NCI-H2081 treated with DMSO at 0.1 percent for 48 hours (cell line): ENCODE measurements at places on chromosomes 7 and 10.
A peak's percentile ranks its signal among the peaks of the same experiment; 100 is the strongest.

DNA sequence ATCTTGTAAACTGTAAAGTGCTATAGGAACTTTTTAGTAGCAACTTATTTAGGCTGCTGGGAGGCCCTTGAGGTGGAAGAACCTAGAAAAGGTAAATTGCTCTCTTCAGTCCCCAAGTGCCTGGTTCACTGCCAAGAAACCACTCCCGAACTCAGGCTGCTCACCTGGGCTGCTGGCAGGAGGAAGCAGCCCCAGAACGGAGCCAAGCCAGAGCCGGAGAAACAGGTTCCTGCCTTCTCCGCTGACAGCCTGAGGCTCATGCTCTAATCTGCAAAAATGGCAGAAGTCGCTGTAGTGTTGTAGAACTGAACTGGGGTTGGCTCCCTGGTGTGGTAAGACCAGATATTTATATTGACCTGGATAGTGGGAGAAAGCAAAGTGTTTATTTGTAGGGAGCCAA lies 136.0 kb downstream of the CUL2 start:
- no peak for DNase-seq

DNA sequence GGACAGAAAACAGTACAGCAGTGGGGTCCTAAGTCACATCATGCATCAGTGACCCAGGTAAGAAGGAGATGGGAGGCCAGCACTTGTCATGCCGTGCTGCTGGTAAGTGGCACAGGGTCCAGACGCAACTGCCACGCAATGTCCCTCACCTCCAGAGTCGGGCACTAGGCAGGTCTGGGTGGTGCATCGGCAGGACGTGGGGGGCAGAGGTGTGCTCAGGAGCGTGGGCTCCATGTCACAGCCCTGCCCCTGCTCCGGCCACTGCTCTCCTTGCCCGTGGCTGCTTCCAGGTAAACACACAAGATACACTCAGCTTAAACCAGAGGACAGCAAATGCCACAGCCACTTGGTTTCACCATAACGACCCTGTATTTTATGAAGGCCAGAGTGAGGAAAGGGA lies 47.3 kb downstream of the COBL start:
- DNase-seq = no peak

DNA sequence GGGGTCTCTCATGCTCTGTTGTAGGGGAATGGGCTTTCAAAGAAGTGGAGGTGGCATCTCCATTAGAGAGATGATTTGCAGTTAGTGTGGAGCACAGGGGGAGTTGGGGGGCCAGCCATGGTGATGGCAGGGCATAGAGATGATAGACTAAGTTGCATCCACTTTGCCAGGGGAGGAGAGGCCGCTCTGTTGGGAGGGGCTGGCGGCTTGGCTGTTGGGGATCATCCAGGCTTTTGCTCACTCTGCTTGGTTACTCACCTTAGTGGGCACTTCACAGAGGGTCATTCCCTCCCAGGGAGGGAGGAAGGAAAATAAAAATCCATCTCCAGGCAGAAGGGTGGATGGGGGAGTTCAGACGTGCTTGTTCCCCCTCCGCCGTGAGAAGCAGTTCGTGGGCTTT lies 31.4 kb upstream of the CDH23 start:
- DNase-seq = no peak

DNA sequence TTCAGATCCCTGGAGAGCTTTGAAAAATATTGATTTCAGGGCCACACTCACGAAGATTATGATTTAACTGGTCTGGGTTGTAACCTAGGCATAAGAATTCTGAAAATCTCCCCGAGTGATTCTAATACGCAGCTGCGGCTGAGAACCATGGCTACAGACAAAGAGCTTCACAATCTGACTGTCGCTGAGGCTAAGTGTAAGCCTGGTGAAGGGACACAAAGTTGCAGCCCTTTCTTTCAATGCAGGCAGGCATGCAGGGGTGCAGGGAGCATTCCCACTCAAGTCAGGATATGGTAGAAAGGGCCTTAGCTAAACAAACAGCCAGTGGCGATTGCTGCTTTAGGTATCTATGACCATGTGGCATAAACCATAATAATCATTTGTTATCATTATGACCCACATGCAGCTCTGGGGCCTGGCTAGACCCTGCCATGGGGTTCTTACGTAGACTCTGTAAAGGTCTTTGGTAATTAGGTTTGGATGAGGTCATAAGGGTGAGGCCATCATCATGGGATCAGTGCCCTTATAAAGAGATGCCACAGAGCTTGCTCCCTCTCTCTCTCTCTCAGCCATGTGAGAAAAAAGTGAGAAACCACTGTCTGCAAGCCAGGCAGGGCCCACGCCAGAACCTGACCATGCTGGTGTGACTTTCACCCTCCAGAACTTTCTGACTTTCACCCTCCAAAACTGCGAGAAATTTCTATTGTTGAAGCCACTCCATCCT lies 88.4 kb upstream of the LANCL2 start:
- no peak for DNase-seq

DNA sequence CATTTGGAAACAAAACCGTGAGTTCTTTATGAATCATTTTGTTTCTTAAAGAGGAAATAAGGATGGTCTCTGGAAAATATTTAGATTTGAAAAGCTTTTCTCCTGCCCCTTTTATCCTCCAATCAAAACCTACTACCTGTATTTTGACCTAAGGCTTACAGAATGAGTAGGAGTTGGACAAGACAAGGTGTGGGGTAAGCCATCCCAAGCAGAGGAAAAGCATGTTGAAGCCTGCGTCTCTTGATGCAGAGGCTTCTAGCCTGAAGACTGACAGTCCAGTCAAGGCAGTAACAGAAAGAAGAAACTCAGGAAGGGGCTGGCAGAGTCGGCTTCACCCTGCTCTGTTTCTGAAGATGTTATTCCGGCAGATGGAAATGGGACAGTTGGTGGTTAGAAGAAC lies 551.1 kb downstream of the SORCS3 start:
- DNase-seq = no peak

GRCh38 chr7:44764665-44765578 lies 16.3 kb downstream of the ZMIZ2 start:
- DNase-seq = no peak

DNA sequence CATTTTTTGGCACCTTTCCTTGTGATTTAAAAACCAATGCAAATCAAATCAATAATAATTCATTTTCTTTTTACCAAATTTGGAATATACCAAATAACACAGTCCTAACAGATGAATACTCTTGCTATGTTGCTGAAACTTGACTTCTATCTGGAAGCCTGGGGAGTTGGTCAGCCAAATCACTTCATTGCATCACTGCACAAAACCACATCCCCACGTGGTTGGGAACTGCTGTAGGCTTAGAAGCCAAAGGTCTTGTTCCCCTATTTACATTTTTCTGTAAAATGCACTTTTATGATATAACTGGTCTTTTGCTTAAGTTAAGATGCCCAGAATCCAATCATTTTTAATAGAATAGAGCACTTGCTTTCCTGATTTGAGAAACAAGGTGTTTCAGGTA lies 15.2 kb downstream of the GPR85 start:
- DNase-seq = no peak

DNA sequence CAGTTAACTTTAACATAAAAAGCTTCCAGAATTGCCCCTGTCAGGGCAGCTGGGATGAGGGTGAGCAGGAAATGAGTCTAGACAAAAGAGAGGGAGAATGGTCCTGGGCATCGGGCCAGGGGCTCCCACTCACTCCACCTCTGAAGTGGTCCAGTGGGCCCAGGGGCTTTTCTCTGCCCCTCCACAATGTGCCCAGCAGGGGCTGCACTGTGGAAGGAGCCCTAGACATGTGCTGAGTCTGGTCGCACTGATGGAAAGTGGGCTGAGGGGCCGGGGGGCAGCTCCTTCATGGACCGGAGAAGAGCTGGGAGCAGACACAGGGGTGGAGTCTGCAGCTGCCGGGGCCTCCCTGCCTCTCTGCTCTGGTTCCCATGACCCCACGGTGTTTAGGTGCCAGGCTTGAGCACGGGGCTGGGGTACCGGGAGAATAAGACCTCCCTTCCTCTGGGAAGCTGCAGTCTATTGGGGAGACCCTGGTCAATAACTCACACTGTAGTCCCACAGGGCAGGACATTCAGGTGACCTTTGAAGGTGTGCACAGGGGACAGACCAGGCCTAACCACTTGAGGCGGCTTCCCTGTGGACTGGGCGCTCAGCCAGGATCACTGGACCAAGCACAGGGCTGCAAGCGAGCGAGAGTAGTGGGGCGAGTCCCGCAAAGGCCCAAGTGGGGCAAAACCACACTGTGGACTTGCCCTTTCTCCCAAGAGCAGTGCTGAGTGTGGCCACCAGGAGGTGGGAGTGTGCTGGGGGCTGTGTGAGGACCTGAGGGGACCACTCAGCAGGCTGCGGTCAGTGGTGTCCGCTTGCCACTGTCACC lies 6.1 kb downstream of the ADCY1 start:
- DNase-seq = no peak

GRCh38 chr10:130741901-130742855 lies 569.3 kb downstream of the TCERG1L start:
- DNase-seq = no peak

- peak; percentile 79 for DNase-seq
Observed at GRCh38 chr7:12771378-12771877, 84.0 kb downstream of the ARL4A start.

DNA sequence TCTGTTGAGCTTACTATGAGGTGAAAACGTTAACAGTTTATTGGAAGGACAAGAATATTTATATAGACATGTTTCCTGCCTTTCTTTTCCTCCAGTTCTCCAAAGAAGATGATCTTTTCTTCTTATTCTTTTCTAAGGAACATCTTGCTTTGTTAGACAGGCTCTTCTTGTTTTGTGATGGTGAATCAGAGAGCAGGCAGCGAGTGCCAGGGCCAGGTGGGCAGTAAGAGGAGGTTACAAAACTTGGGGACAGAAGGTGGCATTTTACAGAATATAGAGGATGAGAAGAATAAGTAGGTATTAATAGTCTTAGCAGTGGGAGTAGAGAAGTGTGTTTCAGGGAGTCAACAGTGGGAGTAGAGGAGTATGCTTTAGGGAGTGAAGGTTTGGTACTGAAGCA lies 223.6 kb downstream of the ARL4A start:
- no peak for DNase-seq

DNA sequence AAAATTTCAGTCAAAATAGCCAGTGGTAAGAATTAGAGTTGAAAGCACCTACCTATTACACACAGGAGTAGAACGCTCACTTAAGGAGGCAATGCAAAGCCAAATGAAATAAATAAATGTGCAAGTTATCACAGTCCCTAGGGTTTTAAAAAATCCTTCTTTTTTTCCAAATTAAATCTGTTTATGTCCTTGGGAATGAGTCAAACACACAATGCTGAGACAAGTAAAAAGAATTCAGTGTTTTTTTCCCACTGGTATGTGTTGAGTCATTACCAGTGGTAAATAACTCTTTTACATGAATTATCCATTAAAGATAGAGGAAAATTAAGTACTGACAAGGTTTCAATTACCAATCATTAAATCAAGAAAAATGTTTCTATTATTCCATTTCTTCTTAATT lies 438.6 kb downstream of the TNS3 start:
- DNase-seq = no peak

DNA sequence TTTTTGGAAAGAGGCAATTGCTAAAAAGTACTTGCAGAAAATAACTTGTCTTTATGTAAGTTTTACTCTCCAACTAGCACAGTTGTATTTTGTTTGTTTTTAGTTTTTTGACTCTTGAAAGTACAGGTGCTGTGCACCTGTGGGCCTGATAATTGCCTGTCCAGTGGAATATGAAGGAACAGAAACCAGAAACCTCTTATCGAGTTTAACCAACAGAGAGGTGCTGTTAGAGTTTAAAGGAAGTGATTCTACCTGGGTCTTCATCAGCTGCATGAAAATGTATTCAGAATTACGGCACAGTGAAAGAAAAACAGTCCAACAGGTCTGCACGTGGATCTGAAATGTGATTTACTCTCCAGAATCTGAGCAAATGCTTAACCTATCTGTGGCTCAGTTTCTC lies 326.6 kb upstream of the POM121L12 start:
- no peak for DNase-seq

- no peak for DNase-seq
Observed at GRCh38 chr10:35959252-35959651, 317.2 kb upstream of the FZD8 start.

DNA sequence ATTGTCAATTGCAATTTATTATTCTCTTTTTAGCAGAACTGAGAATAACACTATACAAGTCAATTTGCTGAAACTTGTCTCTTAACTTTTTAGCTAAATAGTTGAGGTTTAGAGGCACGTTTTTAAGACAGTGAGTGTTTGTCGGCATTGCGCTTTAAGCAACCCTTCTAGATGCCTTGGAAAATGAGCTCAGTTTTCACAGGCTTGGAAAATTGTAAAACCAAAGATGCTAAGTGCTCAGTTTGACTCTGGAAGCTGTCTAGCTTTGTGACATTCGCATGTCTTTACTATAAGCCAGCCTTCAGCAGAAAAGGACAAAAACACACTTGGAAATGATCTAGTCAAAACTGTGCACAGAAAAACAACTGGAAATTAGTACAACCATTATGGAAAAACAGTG lies 500.4 kb downstream of the NEBL start:
- DNase-seq = no peak

GRCh38 chr7:154841731-154842331 lies 161.1 kb downstream of the PAXIP1 start:
- DNase-seq = peak; percentile 75

- DNase-seq = no peak
Observed at GRCh38 chr10:118531105-118531852, 64.2 kb downstream of the PRLHR start.

DNA sequence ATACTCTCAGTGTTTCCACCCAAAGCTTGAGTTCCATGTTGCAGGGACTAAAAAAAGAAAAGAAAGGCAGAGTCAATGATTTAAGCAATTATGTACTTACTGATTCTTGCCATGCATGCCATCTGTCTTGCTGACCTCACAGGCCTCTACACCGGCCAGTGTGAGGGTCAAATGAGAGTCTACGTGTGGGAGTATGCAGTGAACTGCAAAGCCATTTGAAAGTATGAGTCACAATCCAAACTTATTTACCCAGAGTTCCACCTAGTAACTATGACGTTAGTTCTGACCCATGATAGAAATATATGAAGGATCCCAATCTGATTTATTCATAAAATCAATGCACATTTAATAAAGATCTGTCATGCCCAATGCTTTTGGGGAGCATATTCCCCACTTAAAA lies 26.5 kb downstream of the PDE1C start:
- DNase-seq = no peak

- DNase-seq = no peak
Observed at GRCh38 chr7:142960955-142961512, 1.1 kb downstream of the KEL start.

GRCh38 chr10:115918812-115919211 lies 354.2 kb downstream of the GFRA1 start:
- no peak for DNase-seq

DNA sequence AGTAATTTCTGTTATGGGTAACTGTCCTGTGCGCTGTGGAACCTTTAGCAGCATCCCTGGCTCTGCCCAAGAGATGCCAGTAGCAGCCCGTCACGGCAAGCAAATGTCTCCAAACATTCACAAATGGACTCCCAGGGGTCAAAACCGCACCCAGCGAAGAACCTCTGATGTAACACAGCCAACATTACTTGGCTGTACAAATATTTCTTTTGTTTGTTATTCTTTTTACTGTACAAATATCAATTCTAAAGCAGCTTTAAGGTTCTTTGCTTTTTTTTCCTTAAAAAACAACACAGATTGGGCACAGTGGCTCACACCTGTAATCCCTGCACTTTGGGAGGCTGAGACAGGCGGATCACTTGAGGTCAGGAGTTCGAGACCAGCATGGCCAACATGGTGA lies 182.5 kb downstream of the KMT2E start:
- DNase-seq = no peak
